ENCODE measurements at places on chromosomes 1 and 21.
A peak's percentile ranks its signal among the peaks of the same experiment; 100 is the strongest.

GRCh38 chr21:45277101-45278045 lies 10.3 kb downstream of the POFUT2 start:
- DNase-seq, result no peak

DNA sequence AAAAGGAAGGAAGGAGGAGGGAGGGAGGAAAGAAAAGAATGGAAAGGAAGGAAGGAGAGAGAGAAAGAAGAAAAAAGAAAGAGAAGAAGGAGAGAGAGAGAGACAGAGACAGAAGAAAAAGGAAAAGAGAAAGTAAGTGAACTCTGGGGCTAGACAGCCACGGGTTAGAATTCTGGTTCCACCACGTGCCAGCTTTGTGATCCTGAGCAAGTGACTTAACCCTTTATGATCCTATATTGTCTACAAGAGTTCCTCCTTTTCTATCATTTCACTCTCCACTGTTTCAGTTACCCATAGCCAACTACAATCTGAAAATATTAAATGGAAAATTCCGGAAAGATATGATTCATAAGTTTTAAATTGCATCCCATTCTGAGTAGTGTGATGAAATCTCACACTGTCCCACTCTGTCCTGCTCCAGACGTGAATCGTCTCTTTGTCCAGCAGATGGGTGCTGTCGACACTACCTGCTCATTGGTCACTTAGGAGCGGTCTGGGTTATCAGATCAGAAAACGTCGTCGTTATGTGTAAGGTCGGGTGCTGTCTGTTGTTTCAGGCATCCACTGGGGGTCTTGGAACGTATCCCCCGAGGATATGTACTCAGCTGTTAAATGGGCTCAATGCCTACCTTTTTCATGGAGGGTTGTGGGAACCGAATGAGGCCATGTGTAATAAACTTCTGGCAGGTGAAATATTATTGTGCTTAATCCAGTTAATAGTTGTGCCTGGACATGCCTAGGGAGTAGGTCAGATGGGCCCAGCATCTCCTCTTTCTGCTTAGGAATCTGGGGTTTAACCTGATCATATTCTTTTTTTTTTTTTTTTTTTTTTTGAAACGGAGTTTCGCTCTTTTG lies 19.1 kb downstream of the TMEM51 start:
- no peak for DNase-seq

GRCh38 chr1:173020138-173020750 lies 30.5 kb downstream of the TNFSF18 start:
- DNase-seq, result no peak

DNA sequence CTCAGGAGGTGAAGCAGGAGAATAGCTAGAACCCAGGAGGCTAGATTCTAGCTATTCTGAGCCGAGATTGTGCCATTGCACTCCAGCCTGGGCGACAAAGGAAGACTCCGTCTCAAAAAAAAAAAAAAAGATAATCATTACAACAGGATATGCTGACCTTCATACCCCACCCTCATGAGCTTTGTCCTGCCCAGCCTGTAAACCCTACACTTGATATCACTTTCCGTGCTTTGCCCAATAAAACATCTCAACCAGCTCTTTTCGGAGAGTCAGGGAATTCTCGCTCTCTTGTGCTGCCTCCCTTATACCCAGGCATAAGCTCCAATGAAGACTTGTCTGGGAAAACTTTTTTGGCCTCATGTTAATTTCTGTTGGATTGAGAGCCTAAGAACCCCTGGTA lies 1.5 kb upstream of the TRNAU1AP start:
- DNase-seq, result no peak

DNA sequence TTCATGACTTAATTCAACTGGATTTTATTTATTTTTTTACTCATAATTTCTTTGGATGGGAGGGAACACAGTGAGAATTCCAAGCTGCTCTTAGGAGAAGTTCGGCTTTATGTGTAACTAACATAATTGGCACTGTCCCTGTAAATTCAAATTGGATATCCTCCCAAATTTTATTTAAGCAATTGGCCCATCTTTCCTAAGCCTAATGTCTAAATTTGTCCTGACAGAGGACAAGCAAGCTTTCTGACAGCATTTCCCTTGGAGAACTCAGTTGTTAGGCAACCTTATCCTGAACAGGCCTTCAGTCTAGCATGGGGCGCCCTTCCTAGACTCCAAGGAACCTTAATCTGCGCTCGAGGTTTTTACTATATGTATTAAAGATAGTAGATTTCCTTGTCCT lies 550.3 kb downstream of the NUF2 start:
- DNase-seq, result no peak

- peak; percentile 54 for DNase-seq
These were observed 1.6 kb downstream of the TENT5C start for GRCh38 chr1:117607471-117607870.

DNA sequence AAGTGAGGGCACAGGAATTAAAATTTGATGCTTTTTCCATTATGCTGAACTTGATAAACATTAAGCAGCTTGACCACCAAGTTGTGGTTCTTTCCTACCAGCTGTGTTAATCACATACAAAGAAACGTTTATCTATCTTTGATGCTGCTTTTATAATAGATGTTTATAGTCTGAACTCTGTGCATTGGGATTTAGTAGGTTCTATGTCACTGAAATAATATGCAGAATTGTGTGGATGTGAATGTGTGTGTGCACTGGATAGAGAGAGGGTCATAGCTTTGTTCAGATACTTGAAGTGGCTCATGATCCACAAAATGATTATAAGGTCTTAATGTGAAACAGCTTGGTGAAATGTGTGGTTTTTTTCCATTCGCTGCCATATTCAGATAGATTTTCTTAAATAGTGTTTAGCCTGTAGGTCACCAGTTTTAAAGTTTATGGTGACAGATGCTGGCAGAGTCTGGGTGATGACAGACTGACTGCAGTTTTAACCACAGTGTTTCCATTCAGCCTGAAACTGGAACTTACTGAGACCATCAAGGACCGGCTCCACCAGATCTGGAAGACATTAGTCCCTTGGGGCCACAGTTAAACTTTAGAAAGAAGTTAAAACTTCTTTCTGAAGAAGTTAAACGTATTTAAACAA lies 10.2 kb downstream of the DDI2 start:
- no peak for DNase-seq

- DNase-seq, result peak; percentile 23
These were observed 53.2 kb upstream of the VAMP3 start for GRCh38 chr1:7717748-7718368.

DNA sequence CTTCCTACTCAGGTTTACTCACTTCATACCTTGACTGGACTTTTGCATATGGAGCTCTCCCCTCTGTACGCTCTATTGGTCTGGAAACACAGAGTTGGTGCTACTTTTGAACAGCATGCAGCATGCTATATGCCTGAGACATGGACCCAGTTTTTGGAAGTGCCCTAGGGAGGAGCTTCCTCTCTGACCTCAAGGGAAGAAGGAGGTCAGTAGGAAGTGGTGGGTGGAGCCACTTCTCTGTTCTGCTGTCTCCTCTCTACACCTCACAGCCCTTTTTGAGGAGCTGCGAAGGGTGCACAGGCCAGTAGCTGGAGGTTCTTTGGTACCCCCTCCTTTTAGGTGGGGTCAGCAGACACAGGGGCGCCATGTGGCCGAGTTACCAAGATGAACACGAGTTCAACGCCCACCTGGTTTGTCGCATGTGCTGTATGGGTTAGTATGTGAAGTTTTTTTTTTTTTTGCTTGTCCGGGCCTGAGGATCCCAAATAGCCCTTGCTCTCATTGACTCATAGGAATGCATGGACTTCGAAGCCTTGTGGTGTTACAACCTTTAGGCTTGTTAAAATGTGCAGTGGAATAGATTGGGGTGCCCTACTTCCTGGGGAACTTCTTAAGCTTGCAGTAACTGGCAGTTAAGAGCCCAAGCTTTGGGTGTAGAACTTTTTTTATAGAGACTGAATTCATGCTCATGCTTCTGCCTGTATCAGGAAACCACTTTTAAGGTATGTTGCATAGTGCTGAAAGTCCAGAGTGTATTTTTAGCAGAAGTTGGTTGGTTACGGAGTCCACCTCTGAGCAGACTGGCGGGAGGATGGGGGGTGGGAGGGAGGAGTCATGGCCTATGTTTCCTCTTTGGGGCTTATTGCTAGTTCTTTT lies 10.7 kb downstream of the MACF1 start:
- DNase-seq, result peak; percentile 44

DNA sequence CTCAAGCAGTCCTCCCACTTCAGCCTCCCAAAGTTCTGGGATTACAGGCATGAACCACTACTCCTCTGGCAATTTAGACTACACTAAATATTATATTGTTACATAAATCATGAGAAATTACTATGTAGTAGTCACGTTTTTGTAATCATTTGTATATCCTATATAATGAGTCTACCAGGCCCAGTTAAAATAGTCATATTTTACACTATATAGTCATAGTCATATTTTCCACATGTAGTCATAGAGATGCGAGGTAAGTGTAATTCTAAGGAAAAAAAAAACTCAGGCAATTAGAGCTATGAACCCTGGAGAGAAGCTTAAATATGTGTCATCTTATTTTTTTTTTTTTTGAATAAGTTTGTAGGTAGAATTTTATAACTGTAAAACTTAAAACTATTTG lies 90.0 kb downstream of the FNBP1L start:
- DNase-seq, result no peak

GRCh38 chr1:54371038-54371941 lies 34.9 kb downstream of the SSBP3 start:
- DNase-seq, result no peak

- DNase-seq, result peak; percentile 35
These were observed 3.6 kb upstream of the MAN1A2 start for GRCh38 chr1:117363571-117364048.

GRCh38 chr1:70353601-70354331 lies 756 bp downstream of the ANKRD13C start:
- peak; percentile 57 for DNase-seq

DNA sequence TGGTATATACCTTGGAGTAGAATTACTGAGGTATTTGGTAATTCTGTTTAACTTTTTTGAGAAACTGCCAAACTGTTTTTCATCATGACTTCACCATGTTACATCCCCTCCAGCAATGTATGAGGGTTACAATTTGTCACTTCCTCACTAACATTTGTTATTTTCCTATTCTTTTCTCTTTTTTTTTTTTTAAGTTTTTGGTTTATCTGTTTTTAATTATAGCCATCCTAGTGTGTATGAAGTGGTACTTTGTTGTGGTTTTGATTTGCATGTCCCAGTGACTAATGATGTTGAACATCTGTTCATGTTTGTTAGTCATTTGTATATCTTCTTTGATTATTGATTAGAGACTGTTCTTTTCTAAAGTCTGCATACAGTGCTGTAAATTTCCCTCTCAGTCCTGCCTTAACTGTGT lies 147.3 kb downstream of the HS2ST1 start:
- DNase-seq, result no peak

DNA sequence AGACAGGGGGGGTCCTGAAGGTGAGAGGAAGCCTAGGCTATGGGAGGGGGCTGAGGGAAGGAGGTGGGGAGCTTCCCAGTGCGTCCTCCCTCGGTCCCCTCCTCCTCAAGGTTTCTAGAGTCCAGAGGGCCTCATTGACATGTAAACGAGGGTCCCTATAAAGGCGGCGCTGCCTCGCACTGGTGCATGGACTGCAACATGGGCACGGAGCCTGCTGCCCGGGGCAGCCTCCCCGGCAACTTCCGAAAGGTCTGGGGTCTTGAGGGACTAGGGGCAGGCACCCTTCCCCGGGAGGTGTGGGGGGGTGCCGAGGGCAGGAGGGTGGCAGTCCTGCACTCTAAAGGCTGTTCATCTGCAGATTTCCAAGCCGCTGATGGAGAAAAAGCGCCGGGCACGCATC lies at the start of gene HES3:
Gene HES3, plus strand, starts transcription at position 187 of the 400 bp plus-strand sequence. Its CDS starts 187 bp downstream, at position 374.
- DNase-seq, result no peak

- DNase-seq, result peak; percentile 63
These were observed 106.5 kb upstream of the SLC44A3 start for GRCh38 chr1:94713472-94714141.

- no peak for DNase-seq
These were observed 136.8 kb upstream of the SPAG17 start for GRCh38 chr1:118321840-118322239.

DNA sequence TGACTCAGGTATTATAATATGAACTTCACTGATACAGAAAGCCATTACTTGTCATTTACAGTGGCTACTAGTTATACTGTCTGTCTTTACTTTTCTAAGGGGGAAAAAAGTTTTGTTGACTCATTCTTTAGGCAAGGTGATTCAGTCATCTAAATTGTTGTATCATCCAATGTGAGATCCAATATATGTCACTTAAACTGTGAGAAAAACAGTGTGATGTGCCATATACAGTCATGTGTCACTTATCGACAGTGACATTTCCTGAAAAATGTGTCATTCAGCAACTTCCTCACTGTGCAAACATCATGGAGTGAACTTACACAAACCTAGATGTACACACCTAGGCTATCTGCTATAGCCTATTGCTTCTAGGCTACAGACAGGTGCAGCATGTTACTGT lies 57.6 kb downstream of the KCNK2 start:
- no peak for DNase-seq

DNA sequence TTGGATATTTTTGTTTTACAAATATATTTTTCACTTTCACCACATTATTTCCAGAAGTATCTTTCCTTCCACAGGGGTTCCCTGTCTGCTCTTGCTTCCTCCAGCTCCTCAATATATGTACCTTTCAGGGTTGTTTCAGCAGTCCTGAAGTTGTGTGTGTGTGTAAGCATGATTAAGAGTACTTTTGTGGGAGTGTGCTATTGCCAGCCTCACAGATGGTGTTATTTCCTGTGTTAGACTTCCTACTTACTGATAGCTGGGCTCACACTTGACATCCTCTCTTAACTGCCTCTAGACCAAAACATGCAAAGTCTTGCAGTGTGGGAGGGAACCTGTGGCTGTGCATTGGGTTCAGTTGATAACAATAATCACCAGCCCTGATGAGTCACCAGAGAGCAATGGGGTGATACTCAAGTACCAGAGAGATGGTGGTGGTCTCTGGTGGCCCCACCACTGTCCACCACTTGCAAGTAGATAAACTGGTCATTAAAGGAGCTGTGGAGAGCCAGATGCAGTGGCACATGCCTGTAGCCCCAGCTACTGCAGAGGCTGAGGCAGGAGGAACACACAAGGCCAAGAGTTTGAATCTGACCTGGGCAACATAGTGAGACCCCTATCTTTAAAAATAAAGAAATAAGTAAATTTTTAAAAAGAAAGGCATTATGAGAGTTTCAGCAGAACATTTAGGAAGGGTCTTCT lies 126.7 kb downstream of the NR5A2 start:
- DNase-seq, result peak; percentile 11

- peak; percentile 56 for DNase-seq
These were observed 4.1 kb upstream of the CACNA1E start for GRCh38 chr1:181479137-181479745.

- no peak for DNase-seq
These were observed 4.4 kb upstream of the PHTF1 start for GRCh38 chr1:113763661-113764060.

- no peak for DNase-seq
These were observed 146.0 kb downstream of the MAGI3 start for GRCh38 chr1:113536182-113536780.

GRCh38 chr1:81690676-81691453 lies 109.9 kb upstream of the ADGRL2 start:
- DNase-seq, result no peak

GRCh38 chr1:222140206-222140605 lies 398.3 kb upstream of the DUSP10 start:
- no peak for DNase-seq

- DNase-seq, result no peak
These were observed 228.0 kb upstream of the SGIP1 start for GRCh38 chr1:66305927-66306326.
